ENCODE measurements at places on chromosomes 3 and 15.

DNA sequence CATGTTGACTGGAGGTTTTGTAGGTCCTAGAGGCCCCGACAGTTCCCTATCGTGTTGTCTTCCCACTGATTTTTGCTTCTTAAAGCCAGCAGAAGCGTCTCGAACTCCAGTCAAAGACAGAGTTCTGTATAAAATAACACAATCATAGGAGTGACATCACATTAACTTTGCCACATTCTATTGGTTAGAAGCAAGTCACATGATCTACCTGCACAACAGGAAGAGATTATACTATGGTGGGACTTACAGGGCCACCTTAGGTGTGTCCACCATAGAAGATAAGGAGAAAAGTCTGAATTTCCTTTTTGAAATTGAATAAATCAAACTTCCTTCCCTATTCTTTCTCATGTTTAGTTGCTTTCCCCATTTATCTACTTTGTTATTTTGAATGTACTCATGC, 365.5 kb downstream of the GRM7 start:
- no peak for DNase-seq

- DNase-seq = no peak
Observed at GRCh38 chr3:183061391-183062172, 37.7 kb downstream of the MCCC1 start.

DNA sequence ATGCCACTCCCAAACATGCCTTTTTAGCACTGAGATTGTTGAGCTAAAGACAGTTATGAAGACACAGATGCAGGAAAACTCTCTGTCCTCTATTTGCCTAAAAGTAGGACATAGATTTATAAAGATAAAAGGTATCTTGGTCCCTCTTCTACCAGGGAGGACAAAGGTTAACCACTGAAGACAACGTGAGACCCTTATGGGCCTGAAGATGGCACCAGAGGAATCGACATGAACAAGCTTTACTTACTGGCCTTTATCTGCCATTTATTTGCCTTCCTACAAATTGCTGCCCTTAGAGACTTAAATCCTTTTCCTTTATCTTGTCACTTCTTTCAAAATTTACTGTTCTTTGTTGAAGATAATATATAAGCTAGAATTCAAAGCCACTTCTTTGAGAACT, 109.7 kb upstream of the FAM3D start:
- DNase-seq = no peak

DNA sequence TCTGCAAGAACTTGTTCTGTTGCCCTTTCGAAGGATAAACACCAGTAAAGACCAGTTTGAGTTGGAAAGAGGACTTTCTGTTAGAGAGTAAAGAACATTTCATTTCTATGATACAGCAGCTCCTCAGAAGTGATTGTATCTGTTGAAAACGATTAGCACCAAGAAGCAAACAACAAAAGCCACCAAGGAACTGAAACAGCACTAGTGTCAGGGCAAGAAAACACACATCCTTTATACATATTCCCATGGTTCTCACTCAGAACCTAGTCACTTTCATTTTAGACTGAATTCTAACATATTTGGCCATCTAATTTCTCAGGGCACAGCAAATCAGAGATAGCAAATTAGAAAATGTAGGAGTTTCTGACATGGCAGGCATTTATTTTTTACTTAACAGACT, 116.1 kb downstream of the ATP1B3 start:
- no peak for DNase-seq

GRCh38 chr15:47582233-47582632, 135.1 kb upstream of the SEMA6D start:
- no peak for DNase-seq

GRCh38 chr15:85149465-85150129, 167.9 kb downstream of the PDE8A start:
- DNase-seq = no peak

- no peak for DNase-seq
Observed at GRCh38 chr15:99163271-99164062, 58.6 kb downstream of the SYNM start.

GRCh38 chr3:105518806-105519418, 152.2 kb downstream of the ALCAM start:
- DNase-seq = no peak

DNA sequence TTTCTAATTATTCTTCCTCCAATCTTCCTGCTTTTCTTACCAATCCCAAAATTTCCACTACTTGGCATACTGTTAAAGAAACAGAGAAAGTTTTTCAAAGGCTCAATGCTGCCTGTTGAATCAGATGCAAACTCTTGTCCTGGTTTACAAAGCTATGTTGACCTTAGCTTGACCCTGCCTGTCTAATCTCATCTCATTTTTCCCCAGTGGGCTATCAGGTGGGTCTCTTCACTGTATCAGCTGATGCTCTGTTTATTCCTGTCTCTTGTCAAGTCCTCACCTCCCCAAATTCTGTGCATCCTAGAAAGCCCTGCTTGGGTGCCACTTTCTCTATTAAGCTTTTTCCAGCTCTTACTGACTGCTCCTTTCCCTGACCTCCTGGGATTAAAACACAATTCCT, 18.2 kb downstream of the NFKBIZ start:
- no peak for DNase-seq

- DNase-seq = no peak
Observed at GRCh38 chr3:95939235-95939809, 875.1 kb upstream of the EPHA6 start.

GRCh38 chr3:172097585-172097984, 58.2 kb downstream of the FNDC3B start:
- DNase-seq = no peak

DNA sequence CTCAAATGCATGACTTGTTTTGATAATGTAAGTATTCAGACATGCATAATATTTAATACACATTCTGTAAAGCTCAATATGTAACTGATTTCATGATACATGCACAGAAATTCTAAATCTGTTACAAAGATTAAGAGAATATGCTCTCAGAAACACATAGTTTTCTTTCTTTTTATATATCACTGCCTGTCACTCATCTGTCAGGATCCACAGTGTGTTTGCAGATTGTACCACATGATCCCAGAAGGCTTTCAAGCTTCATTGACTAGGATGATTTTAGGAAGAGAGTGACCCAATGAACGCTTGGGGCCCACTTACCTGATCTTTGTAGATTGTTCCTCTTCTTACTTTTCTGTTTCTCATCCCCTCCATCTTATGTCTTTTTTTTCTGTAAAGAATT, 261.9 kb downstream of the CACNA2D3 start:
- DNase-seq = no peak

DNA sequence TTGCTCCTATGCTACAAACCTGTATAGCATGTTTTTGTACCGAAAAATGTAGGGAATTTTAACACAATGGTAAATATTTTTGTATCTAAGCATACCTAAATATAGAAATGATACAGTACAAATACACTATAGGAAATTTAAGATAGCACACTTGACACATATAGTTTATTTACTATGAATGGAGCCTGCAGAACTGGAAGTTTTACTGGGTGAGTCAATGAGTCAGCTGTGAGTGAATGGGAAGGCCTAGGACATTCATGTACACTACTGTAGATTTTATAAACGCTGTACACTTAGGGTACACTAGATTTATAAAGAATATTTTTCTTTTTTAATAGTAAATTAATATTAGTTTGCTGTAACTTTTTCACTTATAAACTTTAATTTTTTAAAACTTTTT, 707.7 kb upstream of the EPHA6 start:
- no peak for DNase-seq

DNA sequence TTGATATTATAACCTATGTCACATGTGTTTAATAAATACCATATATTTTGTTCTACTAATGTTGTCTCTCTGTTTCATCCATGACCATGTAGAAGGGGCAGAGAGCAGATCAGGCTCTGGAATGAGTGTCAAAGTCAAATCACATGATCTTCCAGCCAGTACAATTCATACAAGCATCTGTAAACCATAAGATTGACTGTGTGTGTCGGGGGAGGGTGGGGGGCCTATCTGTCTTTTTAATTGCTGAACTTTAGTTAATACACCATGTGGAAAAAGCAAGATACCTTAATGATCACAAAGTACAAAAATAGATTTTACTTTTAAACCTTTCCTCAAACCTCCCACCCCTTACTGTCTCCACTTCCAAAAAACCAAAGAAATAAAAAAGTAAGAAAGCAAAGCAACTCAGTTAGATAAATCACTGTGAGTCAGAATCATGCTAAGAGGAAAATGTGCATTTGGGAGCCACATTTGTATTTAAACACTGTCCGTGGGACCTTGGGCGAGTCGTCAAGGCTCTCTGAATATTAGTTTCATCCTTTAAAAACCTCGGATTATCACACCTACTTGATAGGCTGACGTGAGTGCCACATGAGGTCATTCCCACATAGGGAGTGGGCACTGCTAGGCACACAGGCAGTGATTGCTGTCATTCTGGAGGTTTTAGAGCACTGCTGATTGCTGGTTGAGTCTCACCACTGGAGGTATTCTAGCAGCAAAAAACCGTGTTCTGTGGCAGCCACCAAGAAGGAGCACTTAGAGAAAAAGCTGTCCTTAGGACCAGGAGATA, 21.0 kb upstream of the POLR2M start:
- DNase-seq = no peak

DNA sequence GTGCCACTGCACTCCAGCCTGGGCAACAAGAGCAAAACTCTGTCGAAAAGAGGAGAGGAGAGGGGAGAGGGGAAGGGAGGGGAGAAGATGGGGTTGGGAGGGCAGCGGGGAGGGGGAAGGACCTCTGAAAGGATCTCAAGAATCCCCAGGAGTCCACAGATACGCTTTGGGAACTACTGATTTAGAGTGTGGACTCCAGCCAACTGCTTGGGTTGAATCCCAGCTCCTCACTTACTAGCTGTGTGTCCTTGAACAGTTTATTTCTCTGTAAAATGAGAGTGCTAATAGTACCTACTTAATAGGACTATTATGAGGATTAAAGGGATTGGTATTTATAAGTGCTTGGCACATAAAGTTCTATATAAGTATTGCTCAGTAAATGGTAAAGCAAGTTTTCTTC, 45.0 kb upstream of the FAH start:
- no peak for DNase-seq

DNA sequence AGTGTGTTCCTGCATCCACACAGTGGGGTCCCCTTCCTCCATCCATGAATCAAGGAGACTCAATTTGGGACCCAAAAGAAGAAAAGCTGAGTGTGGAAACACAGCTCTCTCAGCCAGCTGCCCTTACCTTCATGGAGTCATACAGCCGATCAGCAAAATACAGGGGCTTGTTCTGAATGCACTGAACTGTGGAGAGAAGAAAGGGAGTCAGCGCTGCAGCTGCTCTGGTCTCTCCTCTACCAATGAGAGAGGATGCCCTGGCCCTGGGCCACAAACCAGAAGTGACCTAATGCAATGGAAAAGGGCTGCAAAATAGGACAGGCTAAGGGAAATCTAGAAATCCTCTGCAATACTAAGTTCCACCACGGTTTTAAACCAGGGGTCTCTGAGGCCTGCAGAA, 46.7 kb downstream of the ANXA2 start:
- no peak for DNase-seq

DNA sequence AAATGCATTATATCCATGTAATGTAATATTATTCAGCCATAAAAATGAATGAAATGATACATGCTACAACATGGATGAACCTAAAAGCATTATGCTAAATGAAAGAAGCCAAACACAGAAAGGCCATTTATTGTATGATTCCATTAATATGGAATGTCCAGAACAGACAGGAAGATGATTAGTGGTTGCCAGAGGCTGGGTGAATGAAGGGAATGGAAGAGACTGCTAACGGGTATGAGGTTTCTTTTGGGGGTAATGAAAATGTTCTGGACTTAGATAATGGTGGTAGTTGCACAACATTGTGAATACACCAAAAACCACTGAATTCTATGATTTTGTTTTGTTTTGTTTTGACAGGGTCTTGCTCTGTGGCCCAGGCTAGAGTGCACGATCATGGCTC, 61.6 kb upstream of the MAP4 start:
- no peak for DNase-seq

DNA sequence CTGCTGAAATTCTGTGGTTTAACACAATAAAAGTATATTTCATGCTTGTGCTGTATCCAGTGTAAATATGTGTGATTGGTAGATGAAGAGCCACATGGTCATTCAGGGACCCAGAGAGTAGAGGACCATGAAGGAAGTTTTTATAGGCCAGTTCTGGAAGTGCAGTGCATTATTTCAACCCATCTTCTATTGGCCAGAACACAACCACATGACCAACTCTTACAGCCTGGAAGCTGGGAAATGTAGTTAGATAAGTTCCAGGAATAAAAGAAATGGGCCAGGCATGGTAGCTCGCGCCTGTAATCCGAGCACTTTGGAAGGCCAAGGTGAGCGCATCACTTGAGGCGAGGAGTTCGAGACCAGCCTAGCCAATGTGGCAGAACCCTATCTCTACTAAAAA, 21.4 kb upstream of the PRTG start:
- no peak for DNase-seq

DNA sequence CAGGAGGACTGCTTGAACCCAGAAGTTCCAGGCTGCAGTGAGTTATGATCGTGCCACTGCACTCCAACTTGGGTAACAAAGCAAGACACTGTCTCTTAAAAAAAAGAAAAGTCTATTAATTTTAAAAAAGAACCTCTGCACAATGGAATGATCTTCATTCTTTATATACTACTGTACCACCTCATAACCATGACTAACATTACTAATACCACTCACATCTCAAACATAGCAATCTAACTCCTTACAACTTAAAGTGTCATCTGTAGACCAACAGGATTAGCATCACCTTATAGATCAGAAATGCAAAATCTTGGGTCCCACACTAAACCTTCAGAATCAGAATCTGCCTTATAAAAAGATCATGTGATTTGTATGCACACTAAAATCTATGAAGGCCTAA, 48.8 kb upstream of the MAP4 start:
- no peak for DNase-seq

GRCh38 chr3:160478338-160478737, 28.8 kb upstream of the TRIM59 start:
- no peak for DNase-seq

DNA sequence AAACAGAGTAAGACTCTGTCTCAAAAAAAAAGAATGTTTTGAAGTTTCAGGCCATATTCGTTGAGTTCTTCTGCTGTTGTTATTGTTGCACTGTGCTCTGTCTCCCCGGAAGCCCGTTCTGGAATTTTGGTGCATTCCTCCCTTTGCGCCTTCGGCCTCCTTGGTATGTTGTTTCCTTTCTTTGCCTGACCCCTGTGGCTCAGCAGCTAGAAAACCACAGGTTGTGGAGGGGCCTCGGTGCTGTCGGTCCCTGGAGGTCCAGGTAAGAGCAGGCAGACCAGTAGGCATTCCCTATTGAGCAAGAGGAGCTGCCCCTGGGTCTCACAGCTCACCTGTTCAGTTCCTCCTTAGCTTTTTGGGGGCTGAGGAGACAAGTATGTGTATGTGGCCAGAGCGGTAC, 51.0 kb upstream of the DLG1 start:
- no peak for DNase-seq

GRCh38 chr3:134646086-134646485, 4.7 kb downstream of the KY start:
- no peak for DNase-seq

GRCh38 chr3:88364926-88365325, 215.2 kb downstream of the C3orf38 start:
- no peak for DNase-seq

- no peak for DNase-seq
Observed at GRCh38 chr15:57752436-57752835, 45.9 kb downstream of the POLR2M start.

GRCh38 chr3:127673191-127674100, 694 bp downstream of the ABTB1 start:
- DNase-seq = no peak

- no peak for DNase-seq
Observed at GRCh38 chr3:99999536-99999935, 114.8 kb downstream of the FILIP1L start.

- DNase-seq = no peak
Observed at GRCh38 chr3:169764312-169764881, 463 bp downstream of the TERC start.
